ENCODE measurements at places on chromosomes 3 and 15.
A peak's percentile ranks its signal among the peaks of the same experiment; 100 is the strongest.

- DNase-seq: no peak
Measured at GRCh38 chr3:46936733-46937250, 39.8 kb downstream of the CCDC12 start.

DNA sequence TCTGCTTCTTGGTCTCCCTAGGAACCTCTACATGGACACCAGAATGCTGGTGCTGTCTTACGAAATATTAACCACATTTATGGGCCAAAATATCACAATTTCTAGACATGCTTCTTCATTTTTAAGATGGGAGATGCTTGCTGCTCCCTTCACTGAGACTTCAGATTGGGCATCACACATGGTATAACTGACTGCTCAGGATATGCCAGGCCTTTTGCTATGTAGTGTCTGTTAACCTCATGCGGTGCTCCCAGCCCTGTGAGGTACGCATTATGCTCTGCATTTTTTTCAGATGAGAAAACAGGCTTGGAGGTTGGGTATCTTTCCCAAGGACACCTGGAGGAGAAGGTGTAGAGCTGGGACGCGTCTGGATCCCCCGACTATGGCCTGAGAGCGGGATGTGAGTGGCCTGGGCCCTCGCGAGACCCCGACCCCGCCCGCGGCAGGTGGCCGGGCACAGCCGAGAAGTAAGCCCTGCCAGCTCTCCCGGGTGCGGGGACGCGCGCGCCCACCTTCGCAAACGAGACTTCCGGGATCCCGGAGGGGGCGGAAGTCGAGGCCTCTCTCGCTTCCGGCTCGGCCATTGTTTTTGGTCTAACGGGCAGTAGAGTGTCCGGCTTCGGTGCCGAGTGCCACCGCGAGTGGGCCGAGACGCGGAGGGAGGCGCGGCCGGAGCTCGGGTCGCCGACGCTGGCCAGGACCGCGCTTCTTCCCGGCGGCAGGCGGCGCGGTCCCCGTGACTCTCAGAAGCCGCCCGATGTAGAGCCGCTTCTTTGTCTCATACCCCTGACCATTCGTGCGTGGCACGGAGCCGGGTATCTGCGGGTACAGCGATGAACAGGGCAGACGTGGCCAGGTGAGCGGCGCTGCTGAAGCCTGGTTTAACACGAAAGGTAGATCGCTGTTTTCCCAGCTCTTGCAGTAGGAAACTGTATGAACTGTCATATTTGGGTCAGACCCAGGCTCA, at the start of gene ZKSCAN7:
ZKSCAN7 (plus strand) TSS at position 568 of the 967 bp plus-strand sequence. CDS start 1,855 bp downstream, outside the sequence.
- no peak for DNase-seq

- DNase-seq: no peak
Measured at GRCh38 chr15:78850352-78850751, 22.3 kb upstream of the MORF4L1 start.

GRCh38 chr3:43268636-43269035, 17.7 kb upstream of the SNRK start:
- no peak for DNase-seq

GRCh38 chr3:62378311-62378789, 5.0 kb upstream of the FEZF2 start:
- no peak for DNase-seq

DNA sequence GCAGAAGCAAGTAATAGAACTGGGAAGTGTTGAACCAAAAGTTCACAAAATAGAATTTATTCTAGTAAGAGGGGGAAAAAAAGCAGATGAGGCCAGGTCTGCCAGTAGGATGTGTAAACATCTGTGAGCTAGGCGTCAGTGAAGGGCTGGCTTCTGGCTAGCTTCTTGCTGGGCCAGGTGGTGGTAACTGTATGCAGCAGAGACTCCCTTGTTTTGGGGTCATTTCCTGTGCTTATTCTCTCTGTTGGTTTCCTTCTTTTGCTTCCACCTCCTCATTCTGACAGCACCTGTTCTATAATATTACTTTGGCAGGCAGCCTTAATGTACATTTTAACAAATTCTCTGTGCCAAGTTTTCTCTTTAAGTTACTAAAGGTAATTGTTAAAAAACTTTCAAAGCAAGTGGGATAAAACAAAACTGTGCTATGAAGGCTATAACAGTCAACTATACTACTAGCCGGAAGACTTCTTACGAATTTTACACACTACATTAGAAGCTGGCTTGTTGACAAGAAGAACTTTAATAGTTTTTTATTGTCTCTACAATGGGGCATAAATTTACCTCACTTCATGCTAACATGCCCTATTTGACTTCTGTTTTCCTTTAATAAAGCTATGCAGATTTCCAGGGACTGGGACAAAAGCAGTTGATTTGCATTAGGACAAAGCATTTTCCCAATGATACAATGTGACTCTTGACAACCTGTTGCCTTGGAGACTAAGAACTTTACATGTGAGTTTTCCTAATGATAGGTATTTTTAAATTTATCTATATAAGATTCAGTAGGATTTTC, 318.8 kb upstream of the NAALADL2 start:
- no peak for DNase-seq

- no peak for DNase-seq
Measured at GRCh38 chr3:124562769-124563168, 167.5 kb upstream of the UMPS start.

DNA sequence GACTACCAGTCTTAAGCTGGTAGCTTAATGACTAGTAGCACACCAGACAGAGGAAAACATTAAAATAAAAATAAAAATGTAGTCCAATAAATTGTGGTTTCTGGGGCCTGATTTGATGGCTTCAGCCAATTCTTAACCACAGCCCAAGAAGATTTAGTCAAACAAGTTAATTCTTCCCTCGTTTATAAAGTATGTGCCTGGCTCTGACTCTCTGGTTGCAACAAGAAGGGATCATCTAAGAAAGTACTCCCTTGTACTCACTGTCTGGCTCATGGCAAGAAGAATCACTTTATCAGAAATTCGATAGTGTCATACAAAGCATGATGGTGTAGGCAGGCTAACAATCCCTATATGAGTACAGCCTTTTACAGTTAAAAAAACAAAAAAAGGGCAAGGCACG, 141.9 kb downstream of the P3H2 start:
- no peak for DNase-seq

DNA sequence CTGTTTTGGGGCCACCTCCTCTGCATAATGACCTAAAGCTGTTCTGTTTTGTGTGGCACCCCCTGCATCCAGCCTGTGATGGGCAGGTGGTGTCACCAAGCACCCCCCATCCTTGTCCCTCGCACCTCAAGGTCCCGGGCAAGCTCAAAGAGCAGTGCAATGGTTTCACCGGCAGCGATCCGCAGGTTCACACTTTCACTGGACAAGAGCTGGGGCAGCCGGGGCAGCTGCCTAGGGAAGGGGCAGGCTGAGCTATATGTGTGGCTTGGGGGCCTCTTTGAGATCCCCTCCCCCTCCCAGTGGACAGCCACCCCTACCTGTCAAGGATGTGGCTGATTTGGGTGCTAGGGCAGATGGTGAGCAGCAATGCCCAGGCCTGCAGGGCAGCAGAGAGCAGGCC, 3.1 kb downstream of the IFRD2 start:
- DNase-seq: no peak

GRCh38 chr3:58630076-58630709, 36.4 kb downstream of the FAM3D start:
- DNase-seq: peak; percentile 51

DNA sequence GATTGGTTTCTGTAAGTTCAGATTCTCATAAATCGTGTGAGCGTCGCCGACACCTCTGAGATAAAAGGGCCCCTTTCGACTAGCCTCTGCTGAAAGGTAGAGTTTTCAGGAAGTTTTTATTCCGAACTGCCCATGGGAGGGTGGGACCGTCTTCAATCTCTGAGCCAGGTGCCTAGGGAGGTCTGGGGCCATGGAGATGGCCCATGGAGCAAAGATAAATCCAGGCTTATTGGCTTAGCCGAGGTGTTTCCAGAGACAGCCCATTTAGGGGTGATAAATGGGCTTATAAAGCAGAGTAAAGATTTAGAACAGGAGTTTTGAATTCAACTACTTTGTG, 442 bp downstream of the QTRT2 start:
- DNase-seq: no peak

GRCh38 chr3:30770387-30770786, 124.1 kb downstream of the GADL1 start:
- DNase-seq: no peak

- no peak for DNase-seq
Measured at GRCh38 chr3:113698956-113699355, 2.5 kb upstream of the USF3 start.

- DNase-seq: no peak
Measured at GRCh38 chr15:40331026-40331425, 7.5 kb downstream of the INAFM2 start.

DNA sequence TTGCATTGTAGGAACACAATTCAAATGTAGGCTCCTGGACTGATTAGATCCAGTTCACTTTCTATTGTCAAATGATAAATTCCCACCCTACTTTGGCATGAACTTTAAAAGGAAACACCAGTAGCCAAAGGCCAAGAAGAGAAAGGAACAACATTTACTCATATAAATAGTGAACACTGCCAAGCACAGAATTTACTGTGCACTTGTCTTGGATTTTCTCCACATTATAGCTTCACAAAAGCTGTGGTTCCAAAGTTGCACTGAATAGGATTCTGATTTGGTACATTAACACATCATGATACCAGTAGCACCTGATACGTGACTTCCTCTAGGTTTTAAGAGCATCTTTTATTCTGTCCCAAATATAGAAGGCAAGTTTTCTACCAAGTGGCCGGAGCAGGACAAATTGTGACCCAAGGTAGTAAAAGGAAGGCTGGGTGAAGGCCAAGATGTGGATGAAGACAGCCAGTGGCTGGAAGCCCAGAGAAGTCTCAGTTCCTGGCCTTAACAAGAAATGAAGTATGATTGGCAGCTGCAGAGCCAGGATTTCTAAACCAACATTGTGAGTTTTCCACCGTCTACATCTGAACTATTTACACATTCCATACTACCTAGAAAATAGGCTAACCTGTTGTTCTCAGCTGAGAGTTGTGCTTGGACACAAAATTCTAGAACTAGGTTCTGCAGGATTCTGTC, 206.7 kb downstream of the THRB start:
- no peak for DNase-seq

- DNase-seq: peak; percentile 41
Measured at GRCh38 chr3:48434591-48435222, 4.8 kb upstream of the PLXNB1 start.

DNA sequence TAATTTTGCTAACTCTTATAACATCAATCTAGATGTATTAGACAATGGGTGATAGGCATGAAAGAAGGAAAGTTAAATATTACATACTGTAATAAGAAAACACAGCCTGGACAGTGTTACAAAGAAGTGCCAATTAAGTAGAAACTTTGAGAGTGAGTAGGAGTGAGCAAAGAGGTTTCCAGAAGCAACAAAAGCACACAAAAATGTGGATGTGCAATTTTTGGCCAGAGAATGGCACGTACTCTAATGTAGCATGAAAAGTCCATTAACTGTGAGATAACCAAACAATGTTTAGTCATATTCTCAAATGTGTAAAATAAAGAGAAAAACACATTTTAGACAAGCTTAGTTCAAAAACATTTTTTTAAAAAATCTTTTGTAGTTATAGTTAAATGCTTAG, 567.3 kb downstream of the ROBO1 start:
- DNase-seq: no peak

DNA sequence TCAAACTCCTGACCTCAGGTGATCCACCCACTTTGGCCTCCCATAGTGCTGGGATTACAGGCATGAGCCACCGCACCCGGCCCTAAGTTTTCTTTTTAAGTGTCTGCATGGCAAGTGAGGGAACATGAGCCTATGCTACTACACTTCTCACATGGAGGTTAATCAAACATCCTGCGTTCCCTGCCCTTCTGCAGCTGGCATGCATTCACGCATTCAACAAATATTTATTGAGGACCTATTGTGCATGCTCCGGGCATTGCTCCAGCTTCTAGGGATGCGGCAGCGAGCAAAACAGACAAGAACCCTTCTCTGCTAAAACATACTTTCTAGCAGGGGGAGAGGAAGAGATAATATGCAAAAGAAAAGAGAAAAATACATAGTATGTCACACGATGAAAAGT, 42.6 kb upstream of the ACKR4 start:
- no peak for DNase-seq

- no peak for DNase-seq
Measured at GRCh38 chr15:78212546-78213424, 21.6 kb downstream of the ACSBG1 start.

- no peak for DNase-seq
Measured at GRCh38 chr15:94305133-94305532, 73.8 kb downstream of the MCTP2 start.

DNA sequence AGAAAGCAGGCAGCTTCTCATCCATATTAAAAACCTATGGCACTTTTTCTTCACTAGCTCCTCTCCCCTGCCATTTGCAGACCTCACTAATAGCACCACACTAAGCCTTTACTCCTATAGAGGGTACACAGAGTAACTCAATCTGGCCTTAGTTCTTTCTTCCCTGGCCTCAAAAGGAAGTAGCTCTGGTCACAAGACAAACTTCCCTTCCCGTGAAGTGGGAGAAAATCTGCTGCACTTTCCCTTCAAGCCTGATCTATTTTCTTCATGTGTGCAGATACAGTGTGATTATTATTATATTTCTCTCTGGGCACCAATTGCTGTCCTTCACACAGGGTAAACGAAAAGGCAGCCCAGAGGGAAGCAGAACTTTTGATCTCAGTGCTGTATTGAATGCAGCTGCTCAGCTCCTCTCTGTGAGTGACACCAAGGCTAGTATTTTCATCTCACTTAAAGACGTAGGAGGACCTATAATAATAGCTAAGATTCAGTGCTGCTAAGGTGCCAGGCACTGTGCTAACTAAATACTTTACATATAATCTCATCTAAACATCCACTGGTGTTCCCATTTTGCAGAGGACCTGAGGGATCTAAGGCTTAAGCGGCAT, 61.9 kb upstream of the RASGRP1 start:
- DNase-seq: no peak

- no peak for DNase-seq
Measured at GRCh38 chr3:72058493-72059081, 273.6 kb upstream of the PROK2 start.

DNA sequence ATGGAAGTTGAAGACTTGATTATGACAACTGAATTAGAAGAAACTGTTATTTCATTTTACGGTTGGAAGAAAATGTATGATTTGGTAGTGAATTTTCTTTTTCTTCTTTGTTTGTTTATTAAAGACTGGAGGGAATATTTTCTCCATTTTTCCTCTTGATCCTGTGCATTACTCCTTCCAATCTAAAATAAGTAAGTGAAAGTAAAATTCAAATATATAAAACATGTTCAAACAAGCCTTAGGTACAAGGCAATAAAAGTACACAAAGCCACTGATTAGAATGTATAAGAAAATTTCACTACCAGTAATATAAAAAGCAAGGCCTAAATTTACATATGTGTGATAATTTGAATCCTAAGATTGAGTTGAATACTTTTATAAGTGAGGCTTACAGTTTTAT, 181.2 kb upstream of the MME start:
- DNase-seq: no peak

GRCh38 chr3:9887480-9887879, 2.9 kb upstream of the JAGN1 start:
- DNase-seq: no peak

- DNase-seq: peak; percentile 61
Measured at GRCh38 chr3:132641837-132642538, 17.6 kb downstream of the ACAD11 start.

DNA sequence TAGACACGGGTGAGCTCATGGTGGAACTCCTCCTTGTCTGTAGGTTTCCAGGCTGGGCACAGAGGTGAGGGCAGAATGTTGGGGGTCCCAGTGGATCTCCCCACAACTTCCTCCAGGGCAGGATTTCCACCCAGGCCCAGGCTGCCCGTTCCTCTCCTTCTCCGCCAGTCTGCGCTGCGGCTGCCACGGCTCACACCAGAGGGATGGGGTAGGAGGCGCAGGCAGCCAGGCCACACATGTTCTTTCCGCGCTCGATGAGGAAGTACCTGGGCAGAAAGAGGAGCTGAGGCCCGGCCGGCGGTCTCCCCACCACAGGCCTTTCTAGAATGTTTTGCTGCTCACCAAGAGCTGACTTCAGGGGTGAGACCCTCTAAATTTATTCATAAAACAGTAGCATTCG, 22.9 kb downstream of the CTSH start:
- no peak for DNase-seq
